ENCODE measurements at places on chromosomes 2 and 18.
A peak's percentile ranks its signal among the peaks of the same experiment; 100 is the strongest.

- DNase-seq = peak; percentile 39
Observed at GRCh38 chr2:71540818-71541217, 87.5 kb downstream of the DYSF start.

DNA sequence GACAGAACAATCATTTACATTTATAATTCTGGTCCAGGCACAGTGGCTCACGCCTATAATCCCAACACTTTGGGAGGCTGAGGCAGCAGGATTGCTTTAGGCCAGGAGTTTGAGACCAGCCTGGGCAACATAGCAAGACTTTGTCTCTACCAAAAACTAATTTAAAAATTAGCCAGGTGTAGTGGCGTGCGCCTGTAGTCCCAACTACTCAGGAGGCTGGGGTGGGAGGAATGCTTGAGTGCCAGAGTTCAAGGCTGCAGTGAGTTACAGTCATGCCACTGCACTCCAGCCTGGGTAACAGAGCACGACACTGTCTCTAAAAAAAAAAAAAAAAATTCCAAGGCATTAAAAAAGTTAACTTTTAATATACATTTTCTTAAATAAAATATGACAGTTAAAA lies 88.1 kb downstream of the PLEKHM3 start:
- DNase-seq = no peak

DNA sequence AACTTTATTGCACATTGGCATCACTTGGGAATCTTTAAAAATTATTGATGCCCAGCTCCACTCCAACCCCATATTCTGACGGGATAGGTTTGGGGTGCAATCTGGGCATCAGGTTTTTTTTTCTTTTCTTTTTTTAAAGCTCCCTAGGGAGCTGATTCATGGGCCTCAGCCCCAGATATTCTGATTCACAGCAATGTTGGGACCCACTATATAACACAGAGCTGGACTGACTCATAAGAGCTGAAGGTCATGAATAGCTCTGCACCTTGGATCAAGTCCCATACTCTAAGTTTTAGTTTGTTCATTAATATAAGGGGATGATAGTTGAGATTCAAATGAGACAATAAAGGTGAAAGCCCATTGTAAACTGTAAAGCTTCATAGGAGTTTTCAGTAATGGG lies 191.1 kb upstream of the REV1 start:
- DNase-seq = no peak

DNA sequence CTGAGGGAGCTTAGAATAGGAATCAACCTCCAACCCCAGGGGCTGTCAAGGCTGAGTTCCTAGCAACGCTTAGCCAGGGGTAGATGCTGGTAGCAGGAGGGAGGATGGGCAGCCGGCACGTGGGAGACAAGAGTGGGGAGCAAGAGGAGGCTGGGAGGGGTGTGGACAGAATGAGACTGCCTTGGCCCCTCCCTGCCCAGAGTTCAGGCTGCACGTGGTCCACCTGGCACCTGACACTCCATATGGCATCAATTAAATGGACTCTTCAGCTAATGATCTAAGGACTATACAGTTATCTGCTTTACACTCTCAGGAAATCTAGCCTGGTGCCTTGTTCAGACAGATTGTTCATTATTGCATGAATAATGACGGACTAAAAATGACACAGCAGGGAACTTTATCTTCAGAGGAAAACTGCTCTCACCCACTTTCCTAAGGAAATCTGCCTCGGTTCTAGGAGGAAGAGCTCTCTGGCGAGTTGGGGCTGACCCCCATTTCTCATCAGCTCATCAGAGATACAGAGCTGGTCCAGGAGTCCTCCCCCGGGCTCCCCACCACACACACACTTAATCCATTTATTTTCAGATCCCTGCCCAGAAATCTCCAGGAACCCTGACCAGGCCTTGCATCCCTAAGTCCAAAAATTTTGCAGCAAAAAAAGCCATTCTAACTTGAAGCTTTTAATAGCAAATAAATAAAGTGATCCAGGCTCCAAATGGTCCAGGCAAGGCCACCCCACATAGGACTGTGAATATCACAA lies 102.1 kb upstream of the CDC42EP3 start:
- DNase-seq = no peak

DNA sequence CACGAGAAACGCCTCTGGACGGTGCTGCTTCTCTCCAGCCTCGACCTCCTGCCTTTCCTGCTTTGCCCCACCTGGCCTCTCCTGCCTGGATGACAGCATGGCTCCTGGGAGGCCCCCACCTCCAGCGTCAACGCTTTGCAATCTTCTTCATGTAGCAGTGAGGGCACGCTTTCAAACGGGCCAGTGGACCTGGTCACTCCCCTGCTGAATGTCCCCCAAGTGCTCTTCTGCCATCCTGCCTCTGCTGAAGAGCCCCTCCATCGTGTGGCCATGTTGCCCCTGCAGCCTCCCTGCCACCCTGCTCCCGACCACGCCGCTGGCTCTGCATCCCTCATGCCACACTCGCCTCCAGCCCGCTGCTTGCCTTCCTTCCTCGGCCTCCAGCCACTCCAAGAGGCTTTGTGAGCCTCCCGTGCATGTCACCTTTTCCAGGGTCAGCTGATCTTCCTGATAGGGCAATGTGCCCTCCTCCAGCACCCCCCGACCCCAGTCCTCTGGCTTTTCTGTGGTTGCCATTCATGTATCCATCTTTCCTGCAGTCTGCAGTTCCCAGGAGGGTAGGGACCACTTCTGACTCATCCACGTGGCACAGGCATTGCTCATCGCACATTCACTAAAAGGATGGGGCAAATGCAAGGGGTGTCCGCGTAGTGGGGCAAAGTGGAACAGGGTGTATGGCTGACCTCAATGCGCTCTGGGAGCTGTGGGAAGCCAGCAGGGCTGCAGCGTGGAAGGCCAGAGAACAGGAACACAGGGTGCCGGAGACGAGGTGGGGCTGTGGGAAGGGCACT lies 268.8 kb downstream of the TWIST2 start:
- DNase-seq = no peak

DNA sequence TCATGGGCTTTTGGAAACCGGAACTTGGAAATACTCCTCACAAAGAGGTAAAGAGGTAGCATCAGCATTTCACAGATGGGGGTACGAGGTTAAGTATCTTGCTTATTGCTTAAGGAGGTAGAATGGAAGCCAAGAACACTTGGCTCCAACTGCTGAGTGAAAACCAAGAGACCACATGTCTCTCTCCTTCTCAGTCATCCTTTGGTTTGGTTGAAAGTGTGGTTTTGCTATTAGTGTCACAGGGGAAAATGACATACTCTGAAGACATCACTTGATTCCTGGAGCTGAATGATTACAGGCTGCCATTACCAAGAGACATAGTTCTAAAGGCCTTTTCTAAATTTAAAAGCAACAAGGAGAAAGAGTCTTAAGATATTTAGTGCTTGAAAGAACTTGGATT lies 41.5 kb downstream of the ANTXR1 start:
- peak; percentile 23 for DNase-seq

GRCh38 chr2:207200136-207200535 lies 34.4 kb upstream of the KLF7 start:
- no peak for DNase-seq

- DNase-seq = no peak
Observed at GRCh38 chr2:3430740-3431490, 51.4 kb downstream of the TRAPPC12 start.

DNA sequence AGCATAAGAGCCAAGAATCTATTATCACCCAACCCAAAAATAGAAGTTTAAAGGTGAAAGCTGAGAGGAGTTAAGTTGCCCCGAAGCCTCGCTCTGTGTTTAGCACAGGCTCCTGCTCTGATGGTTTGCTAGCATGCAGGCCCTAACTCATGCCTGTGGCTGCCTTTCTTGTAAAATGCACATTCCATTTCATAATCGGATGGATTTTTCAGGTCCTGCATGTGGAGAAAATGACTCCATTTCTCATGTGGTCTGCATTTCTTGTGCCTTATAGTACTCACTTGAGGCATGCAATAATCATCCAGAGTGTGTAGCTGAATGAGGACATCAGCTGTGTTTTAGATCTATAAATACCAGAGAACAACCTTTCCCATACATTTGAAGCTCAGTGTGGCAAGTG lies 381.8 kb downstream of the CPS1 start:
- DNase-seq = peak; percentile 6

- DNase-seq = no peak
Observed at GRCh38 chr2:9302755-9303154, 96.1 kb downstream of the ASAP2 start.

- DNase-seq = no peak
Observed at GRCh38 chr2:15731213-15731888, 139.7 kb downstream of the DDX1 start.

GRCh38 chr18:5455674-5456073 lies 88.1 kb downstream of the EPB41L3 start:
- DNase-seq = peak; percentile 77

GRCh38 chr2:19050354-19050753 lies 308.1 kb downstream of the OSR1 start:
- DNase-seq = no peak

- no peak for DNase-seq
Observed at GRCh38 chr18:3710712-3711301, 260.8 kb downstream of the TGIF1 start.

GRCh38 chr2:37987098-37987775 lies 62.1 kb downstream of the RMDN2 start:
- DNase-seq = no peak

- no peak for DNase-seq
Observed at GRCh38 chr18:12552879-12553242, 105.0 kb downstream of the SPIRE1 start.

- no peak for DNase-seq
Observed at GRCh38 chr2:219028996-219029828, 12.1 kb downstream of the CFAP65 start.

DNA sequence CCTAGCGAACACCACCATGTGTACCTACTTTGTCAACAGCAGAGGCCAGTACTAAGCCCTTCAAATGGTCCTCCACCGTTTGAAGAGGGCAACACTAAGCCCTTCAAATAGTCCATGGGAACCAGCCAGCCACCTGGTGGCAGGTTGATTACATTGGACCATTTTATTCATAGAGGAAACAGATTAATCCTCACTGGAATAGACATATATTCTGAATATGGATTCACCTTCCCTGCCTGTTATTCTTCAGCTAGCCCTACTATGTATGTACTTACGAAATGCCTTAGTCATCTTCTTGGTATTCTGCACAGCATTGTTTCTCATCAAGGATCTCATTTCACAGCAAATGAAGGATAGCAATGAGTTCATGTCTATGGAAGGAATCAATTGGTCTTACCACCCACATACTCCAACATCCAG lies 10.0 kb upstream of the ZNF396 start:
- DNase-seq = peak; percentile 22

GRCh38 chr2:72150157-72150860 lies 2.6 kb upstream of the CYP26B1 start:
- DNase-seq = peak; percentile 79

GRCh38 chr2:196530910-196531309 lies 108.6 kb upstream of the CCDC150 start:
- DNase-seq = no peak

- peak; percentile 47 for DNase-seq
Observed at GRCh38 chr2:223759569-223760430, 77.6 kb downstream of the AP1S3 start.

DNA sequence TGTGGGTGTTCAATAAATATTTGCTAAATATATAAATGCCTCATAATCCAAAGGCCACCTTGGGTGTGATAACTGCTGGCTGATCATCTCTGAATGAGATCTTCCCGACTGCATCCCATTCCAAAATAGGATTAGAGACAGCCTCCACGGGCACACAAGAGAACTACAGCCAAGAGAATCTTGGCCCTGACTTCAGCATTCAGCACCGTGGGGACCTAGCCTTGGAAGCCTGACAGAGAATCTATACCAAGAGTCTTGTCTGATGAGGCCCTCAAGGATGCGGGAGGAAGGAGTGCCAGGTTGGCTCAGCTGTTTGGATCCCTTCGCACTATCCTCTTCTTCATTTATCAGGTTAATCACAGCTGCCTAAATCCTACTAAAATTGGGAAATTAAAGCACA lies 85.8 kb downstream of the RBM43 start:
- no peak for DNase-seq

- DNase-seq = peak; percentile 72
Observed at GRCh38 chr18:34122724-34123334, 101.9 kb downstream of the NOL4 start.

DNA sequence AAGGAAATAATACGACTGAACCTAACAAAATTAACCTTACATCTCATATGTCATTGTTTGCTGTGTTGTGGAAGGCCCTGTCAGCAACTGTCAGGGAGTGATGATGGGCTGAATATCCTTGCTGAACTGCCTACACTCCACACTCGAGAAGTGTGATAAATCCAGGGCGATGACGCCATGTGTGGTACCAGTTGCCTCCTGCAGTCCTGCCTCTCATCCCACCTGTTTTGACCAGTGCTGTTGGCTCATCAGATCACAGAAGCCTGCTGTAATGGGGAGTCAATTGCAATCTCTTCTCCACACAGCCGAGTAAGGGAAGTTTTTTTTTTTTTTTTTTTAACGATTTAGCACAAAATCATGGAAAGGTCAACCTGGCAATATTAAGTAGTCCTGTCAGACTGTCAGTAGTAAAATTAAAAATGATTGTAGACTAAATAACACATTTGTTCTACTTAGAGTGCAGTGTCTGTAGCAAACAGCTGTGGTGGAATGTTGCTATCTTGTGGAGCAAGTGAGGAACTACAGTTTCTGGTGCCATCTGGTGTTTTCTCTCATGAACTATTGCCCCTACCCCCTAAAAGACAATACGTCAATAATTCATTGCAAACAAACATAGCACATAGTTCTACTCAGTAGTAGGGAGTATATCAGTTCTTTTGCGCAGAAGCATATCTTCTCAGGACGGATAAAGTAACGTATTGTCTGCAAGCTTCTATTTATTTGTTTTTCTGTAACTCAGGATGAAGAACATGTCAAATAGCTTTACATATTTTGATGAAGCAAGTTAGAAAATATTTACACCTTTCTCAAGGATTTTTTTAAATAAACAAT lies 347.6 kb downstream of the CTNNA2 start:
- DNase-seq = peak; percentile 1

- no peak for DNase-seq
Observed at GRCh38 chr2:68693951-68694350, 40.7 kb upstream of the ARHGAP25 start.

DNA sequence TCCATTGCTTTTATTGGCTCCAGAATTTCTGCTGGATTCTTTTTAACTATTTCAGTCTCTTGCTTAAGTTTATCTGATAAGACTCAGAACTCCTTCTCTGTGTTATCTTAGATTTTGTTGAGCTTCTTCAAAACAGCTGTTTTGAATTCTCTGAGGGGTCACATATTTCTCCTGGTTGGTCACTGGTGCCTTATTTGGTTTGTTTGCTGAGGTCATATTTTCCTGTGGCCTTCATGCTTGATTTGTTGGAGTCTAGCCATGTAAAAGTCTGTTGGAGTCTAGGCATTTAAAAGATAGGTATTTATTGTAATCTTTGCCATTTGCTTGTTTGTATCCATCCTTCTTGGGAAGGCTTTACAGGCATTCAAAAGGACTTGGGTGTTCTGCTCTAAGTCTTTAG lies 398.7 kb downstream of the DSEL start:
- DNase-seq = no peak

- no peak for DNase-seq
Observed at GRCh38 chr18:76557026-76557575, 62.1 kb upstream of the ZNF516 start.

- DNase-seq = peak; percentile 46
Observed at GRCh38 chr18:69617888-69618287, 217.2 kb downstream of the DOK6 start.
